ENCODE measurements at places on chromosomes 12 and 14.
A peak's percentile ranks its signal among the peaks of the same experiment; 100 is the strongest.

- DNase-seq: no peak
Observed at GRCh38 chr12:2535583-2536204, 259.1 kb upstream of the FKBP4 start.

DNA sequence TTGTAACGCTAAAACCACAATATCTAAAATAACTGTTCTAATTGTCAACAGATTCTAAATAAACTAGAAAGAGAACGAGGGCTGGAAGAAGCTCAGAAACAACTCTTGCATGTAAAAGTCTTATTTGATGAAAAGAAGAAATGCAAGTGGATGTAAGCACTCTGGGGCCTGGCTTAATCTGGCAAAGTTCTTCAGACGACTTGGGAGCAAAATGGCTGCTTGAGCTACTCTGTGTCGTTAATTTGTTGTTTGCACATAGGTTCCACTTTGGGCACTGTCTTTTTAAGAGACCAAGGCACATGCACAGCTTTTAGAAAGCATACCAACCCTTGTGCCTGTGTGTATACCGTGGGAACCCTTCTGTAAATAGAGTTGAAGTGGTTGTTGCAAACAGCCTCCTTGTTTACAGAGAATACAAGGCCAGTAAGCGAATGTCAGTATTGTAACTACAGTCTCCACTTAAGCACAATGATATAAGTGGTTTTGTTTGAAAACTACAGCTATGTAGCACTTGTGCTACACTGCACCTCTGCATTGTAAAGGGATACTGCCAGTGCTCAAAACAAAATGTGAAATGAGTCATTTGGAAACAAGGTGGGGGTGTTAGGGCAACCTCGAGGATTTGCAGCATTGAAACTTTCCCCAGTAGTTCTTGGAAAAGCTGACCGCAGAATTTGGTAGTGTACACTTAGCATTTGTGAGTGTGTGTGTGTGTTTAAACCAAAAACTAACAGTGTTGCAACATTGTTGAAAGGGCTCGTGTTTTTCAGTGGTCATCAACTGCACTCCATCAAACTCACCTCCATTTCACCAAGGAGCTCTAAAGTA is 154.3 kb downstream of the CEP83 start:
- DNase-seq: peak; percentile 28

- DNase-seq: no peak
Observed at GRCh38 chr14:68639758-68640574, 152.9 kb downstream of the ZFP36L1 start.

GRCh38 chr12:78560633-78561032 is 303.9 kb upstream of the SYT1 start:
- no peak for DNase-seq

DNA sequence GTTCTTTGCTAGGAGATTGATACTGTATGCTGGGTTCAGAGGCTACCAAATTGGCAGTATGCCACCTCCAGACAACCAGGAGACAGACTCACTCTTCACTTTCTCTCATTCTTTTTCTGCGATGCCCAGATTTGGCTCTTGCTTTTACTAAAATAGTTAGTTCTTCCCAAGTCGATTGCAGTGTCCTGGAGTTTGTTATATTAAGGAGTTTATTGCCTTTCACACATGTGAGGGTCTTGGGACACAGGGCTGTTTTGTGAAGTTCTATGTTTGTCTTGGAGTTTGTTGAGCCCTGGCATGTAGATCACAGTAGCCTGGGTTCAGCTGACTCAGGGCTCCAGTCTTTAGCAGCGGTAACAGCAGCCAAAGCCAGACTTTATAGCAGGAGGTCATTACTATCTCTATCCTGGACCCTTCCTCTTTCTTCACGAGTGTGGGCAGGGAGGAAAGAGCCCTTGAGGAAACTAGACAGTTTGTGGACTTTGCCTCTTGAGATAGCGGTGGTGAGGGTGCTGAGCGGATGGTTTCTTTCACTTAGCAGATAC is 1.6 kb downstream of the MLEC start:
- DNase-seq: no peak

- DNase-seq: peak; percentile 82
Observed at GRCh38 chr14:95515596-95516552, 576 bp downstream of the SYNE3 start.

Data from stimulated activated CD4-positive, alpha-beta T cell treated with anti-CD3 and anti-CD28 coated beads, Interleukin-15, amount 100 ng/mL, for 48 hours (primary cell).